GM12878 (cell line): ENCODE measurements at places on chromosomes 1 and 21. TPM values are rescaled to one million over a fixed set of nuclear protein-coding genes. Genes with fewer than 3 reads are reported as not detected.

The NPR1 gene
- total RNA-seq: 0.56 and 0.72 TPM in 2 replicates

- H3K27me3 ChIP-seq: no peaks in the 10 kb centered on the region
- DNase-seq: no peak
- peaks cover 15% of the 10 kb centered on the region for H3K36me3 ChIP-seq
Measured at GRCh38 chr1:32939655-32940371, 24.8 kb downstream of the RNF19B start.

DNA sequence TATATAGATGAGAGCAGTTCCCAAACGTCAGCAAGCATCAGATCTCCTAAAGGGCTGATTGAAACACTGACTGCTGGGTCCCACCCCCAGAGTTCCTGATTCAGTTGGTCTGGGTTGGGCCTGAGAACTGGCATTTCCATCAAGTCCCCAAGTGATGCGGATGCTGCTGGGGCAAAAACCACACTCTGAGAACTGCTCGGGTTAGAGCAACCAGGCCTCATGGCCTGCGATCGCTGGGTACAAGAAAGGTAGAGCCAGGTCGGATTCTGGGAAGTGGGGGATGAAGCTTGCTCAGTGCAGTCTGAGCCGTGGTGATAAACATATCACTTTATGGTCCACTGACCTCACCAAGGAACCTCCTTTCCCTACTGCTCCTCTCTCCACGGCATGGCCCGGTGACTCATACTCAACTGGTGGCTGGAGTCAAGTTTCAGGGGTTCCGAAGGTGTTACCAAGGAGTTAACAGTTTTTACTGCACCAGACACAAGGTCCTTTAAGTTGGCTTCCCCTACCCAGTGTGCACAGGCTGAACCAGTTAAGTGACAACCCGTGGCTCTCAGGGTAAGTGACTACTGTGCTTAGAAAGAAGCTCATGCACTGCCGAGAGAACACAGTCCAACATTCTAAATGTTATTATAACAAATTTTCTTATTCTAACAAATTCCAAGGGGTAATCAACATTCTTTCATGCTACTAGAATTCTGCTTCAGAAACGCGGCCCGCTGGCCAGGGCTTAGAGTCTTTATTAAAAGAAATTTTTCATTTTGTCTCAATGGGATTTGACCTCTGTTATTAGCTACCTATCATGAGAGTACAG, 153.5 kb downstream of the TGFBR3 start:
- H3K27ac ChIP-seq: no peak overlapping the region; the same call in 1 of the 2 replicates
- peaks cover 33% of the 10 kb centered on the region for H3K4me1 ChIP-seq
- H3K27me3 ChIP-seq: no peaks in the 10 kb centered on the region
- no peak for DNase-seq
- no peak overlapping the region for H3K4me3 ChIP-seq

- H3K4me3 ChIP-seq: no peak overlapping the region
- H3K27me3 ChIP-seq: no peaks in the 10 kb centered on the region
- H3K4me1 ChIP-seq: no peaks in the 10 kb centered on the region
- no peaks in the 10 kb centered on the region for H3K36me3 ChIP-seq
- no peak overlapping the region for H3K27ac ChIP-seq
Measured at GRCh38 chr21:38114717-38115333, 142.0 kb upstream of the KCNJ15 start.
